ENCODE measurements at places on chromosomes 7 and 10. TPM values are rescaled to one million over a fixed set of nuclear protein-coding genes. Genes with fewer than 3 reads are reported as not detected.

- no peak for DNase-seq
Observed at GRCh38 chr7:17368856-17369524, 70.5 kb downstream of the AHR start.

DNA sequence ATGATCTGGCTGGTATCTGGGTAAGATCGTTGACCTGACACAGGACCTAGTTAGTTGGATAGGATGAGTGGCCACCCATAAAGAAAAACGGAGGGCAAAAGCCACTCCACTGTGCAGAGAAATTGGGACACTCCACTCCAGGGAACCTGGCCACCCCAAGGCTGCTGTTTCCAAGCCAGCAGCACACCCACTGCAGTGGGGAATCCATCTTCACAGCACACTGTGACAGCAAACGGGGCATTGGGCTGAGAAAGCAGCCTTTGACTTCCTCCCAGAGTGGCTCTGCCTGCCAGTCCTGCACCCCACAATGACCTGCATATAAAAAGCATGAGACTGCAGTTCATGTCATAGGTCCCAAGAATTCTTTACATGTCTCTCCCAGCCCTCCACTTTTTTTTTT, 52.9 kb downstream of the MTPN start:
- DNase-seq = no peak

DNA sequence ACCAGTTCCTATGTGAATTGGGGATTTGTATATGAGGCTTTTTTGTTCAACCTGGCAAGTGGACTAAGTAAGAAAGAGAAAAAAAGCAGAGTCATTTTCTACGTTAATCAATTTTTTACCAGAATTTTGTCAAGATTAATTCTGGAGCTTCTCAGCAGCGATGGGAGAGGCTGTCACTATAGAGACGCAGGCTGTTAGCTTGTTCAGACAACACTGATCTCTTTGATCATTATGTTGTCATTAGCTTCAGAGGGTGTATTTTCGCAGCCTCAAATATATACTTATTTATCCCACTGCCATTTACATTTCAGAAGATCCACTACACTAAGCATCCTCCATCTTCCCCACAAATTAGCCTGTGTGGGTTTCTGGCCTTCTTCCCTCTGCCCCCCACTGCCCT, 196.7 kb upstream of the PFKP start:
- DNase-seq = no peak

Gene DNAJC12
- 2.1 TPM for total RNA-seq

- DNase-seq = no peak
Observed at GRCh38 chr10:103671126-103671895, 177.8 kb downstream of the NEURL1 start.

DNA sequence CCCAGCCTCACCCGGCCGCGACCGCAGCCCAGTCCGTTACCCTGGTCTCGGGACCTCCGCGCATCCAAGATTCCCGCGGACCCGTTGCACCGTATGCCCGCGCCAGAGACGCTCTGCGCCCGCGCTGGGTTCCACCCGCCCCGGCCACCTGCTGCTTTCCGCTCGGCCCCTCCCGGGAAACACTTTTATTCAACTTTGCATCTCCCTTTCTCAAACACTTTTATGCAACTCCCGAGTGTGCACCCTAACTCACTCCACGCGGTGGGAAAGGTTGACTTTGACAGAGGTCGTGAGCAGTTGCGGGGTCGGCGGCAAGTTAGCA, at the start of gene ODAD2:
Gene ODAD2, minus strand, starts transcription at position 126 of the 322 bp plus-strand sequence. CDS start 3,937 bp downstream, outside the sequence.
- DNase-seq = peak; percentile 12

Gene RBM48
- total RNA-seq = 9.7 TPM

Gene GSTK1
- 97.5 TPM for total RNA-seq

Gene SMURF1
- total RNA-seq = 36.9 TPM

- no peak for DNase-seq
Observed at GRCh38 chr7:99384523-99384922, 10.0 kb downstream of the ARPC1B start.

DNA sequence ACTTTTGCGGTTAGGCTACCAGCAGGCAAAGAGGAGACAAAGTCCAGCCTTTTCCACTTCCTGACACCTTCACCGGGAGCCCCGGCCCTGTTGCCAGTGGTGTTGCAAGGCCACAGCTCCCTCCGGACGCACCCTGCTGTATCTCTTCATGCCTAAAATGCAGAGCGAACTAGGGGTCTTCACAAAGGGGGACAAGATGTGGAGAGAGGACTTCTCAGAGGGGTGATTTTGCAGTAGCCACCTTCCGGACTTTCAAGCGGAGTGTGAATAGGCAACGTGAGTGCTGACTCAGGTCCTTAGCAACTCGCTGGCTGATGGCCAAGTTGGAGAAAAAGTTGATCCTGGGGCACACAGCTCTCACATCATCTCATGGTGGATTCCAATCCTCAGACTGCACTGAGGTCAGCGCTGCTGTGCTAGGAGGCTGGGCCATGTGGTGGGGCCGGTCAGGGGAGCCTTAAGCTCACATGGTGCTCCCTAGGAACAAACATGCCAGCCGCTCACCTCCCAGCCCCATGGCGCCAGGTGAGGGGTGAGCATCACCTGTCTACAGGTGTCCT, 166.3 kb downstream of the LCOR start:
- DNase-seq = peak; percentile 90

Gene MMD2
- not detected for total RNA-seq

Gene SPDYE6
- not detected for total RNA-seq

DNA sequence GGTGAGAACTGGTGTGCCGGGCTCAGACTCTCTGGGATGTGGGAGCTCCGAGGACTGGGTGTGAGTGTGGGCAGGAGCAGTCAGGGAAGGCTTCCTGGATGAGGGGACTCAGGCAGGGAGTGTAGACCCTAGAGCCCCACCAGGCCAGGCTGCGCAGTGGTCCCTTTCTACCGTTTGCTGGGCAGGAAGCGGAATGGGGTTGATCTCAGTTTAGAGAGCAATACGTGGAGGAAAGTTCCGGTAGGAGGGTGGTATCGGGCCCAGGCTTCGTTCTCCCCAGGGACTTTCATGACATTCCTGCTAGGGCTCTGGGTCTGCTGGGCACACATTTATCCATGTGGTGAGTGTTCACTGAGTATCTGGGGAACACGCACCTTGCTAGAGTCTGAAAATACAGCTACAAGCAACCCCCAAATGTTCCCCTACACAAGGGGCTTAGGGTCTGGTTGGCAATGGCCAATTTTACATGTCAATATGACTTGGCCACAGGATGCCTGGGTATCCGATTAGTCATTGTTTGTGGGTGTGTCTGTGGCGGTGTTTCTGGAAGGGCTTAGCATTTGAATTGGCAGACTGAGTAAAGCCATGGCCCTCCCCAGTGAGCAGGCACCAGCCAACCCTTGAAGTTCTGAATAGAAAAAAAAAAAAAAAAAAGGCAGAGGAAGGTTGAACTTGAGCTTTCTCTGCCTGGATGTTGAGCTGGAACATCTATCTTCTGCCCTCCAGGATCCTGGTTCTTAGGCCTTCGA, 20.8 kb downstream of the GHRHR start:
- peak; percentile 42 for DNase-seq

Gene HUS1
- 31.0 TPM for total RNA-seq

Gene SYNPO2L
- total RNA-seq = 1.2 TPM

GRCh38 chr7:80247144-80247543, 112.5 kb downstream of the GNAI1 start:
- DNase-seq = no peak

GRCh38 chr10:123529146-123529760, 136.9 kb upstream of the GPR26 start:
- DNase-seq = no peak

- no peak for DNase-seq
Observed at GRCh38 chr10:69911613-69912528, 110.2 kb downstream of the COL13A1 start.

DNA sequence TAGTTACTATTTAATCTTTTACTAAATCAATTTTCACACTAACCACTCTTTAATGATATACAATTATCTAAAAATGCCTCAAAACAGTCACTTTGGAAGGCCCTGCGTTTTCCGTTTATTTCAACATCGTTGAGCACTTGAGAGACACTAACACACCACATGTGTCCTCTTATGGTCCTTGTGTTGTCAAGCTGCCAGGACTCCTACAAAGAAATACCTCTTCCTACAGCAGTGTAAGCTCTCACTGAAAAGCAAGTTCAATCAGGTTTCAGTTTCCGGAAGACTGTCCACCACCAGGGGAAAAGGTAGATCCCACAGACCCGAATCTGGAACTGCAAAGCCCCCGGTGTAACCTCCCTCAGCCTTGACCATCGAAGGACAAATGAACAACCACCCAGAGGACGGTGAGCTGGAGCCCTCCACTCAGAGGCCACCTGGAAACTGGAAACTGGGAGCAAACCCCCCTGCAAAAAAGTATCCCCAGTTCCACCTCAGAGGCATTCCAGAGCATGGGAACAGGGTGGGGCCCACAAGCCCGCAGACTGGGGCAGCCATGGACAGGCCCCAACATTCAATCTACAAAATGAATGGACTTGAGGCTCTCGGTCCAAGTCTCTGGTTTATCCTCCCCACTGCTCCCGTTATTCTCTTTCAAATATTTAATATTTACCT, 37.6 kb downstream of the KCNH2 start:
- DNase-seq = no peak

Gene FAM237B
- not detected for total RNA-seq

GRCh38 chr7:151866028-151866427, 10.9 kb downstream of the PRKAG2 start:
- DNase-seq = no peak

Gene GPRIN2
- 2.2 TPM for total RNA-seq

DNA sequence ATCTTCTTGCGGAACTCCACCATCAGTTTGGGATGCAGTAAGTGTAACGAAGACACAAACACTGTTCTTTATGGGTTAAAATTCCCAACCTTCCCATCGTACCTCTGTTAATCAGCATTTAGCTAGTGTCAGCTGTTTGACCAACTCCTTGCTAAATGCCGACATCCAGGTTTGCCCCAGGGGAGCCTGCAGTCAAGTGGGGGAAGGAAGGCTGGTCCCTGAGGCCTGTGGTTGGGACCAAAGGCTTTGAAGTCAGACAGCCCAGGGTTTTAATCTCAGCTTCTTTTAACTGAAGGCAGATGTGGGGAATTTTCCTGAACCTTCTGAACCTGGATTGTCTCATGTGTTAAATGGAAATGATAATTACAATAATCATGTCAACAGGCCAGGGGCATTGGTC, 443.7 kb downstream of the GLRX3 start:
- no peak for DNase-seq

GRCh38 chr10:45000138-45000751, 478 bp upstream of the ZNF22 start:
- peak; percentile 36 for DNase-seq

Gene LBX1
- not detected for total RNA-seq

Gene TUBB8
- not detected for total RNA-seq

GRCh38 chr7:102089175-102090098, 197.2 kb upstream of the SH2B2 start:
- DNase-seq = no peak

Gene MYO3A
- not detected for total RNA-seq

Gene DRGX
- not detected for total RNA-seq

GRCh38 chr7:114799628-114800028, 122.3 kb upstream of the MDFIC start:
- no peak for DNase-seq

GRCh38 chr10:106555599-106555998, 608.9 kb downstream of the SORCS1 start:
- DNase-seq = no peak

DNA sequence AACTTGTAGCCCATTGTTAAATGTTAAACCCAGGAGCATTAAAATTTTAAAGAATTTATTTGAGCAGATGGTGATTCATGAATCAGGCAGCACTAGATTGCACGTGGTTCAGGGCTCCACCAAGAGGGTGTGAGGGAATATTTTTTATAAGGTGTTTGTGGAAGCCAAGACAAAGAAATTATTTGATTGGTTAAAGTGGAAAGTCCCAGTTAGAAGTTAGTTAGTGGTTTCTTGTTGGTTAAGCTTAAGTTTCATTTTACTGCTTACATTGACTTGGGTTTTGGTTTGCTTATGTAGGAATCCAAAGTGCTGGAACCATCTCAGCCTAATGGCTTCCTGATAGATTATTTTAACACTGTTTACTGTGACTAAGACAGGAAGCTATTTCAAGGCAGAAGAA, 906.2 kb downstream of the LRMDA start:
- DNase-seq = peak; percentile 83

Gene IL6
- total RNA-seq = 2.5 TPM

Gene PNLIPRP1
- not detected for total RNA-seq

GRCh38 chr10:14737808-14738545, 36.7 kb downstream of the FAM107B start:
- no peak for DNase-seq

DNA sequence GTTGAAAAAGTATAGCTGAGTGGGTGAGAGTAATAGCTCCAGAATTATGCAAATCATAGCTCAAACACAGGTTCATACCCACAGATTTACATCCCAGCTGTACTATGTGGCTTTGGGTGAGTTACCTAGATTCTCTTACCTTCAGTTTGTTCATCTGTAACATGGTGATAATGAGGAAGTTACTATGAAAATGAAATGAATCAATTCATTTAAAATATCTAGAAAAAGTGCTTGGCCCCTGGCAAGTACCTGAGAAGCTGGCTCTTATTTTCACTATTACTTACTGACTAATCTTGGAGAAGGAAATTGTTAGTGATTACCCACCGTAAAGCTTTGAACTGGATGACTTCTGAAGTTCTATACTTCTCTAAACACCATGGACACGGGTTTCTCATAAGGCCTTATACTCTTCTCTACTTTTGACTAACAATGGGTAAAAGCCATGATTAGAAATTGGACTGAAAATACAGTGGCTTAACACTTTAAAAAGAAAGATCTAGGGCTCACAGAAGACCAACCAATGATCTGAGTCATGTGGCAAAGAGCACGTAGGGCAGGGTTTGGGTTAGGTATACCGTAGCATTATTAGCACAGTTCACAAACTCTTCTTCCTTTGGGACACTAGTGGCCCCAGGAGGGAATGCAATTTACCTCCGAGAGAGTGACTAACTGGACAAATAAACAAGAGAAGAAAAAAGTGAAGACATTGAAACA, 149.2 kb downstream of the PLPP4 start:
- DNase-seq = no peak

DNA sequence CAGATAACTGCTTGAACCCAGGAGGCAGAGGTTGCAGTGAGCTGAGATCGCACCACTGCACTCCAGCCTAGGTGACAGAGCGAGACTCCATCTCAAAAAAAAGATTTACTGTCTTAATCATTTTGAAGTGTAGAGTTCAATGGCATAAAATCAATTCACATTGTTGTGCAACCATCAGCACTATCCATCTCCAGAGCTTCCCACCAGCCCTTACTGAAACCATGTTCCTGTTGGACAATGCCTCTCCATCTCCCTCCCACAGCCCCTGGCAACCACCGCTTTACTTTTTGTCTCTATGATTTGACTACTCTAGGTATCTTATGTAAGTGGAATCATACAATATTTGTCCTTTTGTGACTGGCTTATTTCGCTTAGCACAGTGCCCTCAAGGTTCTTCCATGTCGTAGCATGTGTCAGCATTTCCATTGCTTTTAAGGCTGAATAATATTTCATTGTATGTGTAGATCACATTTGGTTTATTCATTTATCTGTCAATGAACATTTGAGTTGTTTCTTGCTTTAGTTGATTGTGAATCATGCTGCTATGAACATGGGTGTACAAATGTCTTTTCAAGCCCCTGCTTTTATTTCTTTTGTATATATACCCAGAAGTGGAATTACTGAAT, 33.1 kb downstream of the NACAD start:
- no peak for DNase-seq

GRCh38 chr10:17943033-17943745, 8.5 kb upstream of the SLC39A12 start:
- DNase-seq = no peak

- DNase-seq = no peak
Observed at GRCh38 chr7:83305027-83305426, 142.3 kb upstream of the PCLO start.

GRCh38 chr7:91771394-91771793, 109.1 kb downstream of the MTERF1 start:
- DNase-seq = peak; percentile 49

Gene AKR1C2
- total RNA-seq = not detected

Gene MSMB
- not detected for total RNA-seq

Gene TMEM178B
- 3.9 TPM for total RNA-seq
